ENCODE measurements at places on chromosomes 6 and 20.

- peak; percentile 51 for DNase-seq
Measured at GRCh38 chr20:16701296-16701695, 28.5 kb upstream of the SNRPB2 start.

DNA sequence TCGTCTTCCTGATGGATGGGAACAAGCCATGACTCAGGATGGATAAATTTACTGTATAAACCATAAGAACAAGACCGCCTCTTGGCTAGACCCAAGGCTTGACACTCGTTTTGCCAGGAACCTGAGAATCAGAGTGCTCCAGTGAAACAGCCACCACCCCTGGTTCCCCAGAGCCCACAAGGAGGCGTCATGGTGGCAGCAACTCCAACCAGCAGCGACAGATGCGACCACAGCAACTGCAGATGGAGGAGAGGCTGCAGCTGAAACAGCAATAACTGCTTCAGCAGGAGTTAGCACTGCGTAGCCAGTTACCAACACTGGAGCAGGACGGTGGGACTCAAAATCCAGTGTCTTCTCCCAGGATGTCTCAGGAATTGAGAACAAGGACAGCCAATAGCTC, 100.9 kb upstream of the SAMD5 start:
- no peak for DNase-seq

GRCh38 chr6:102215425-102215824, 821.9 kb downstream of the GRIK2 start:
- DNase-seq: no peak

DNA sequence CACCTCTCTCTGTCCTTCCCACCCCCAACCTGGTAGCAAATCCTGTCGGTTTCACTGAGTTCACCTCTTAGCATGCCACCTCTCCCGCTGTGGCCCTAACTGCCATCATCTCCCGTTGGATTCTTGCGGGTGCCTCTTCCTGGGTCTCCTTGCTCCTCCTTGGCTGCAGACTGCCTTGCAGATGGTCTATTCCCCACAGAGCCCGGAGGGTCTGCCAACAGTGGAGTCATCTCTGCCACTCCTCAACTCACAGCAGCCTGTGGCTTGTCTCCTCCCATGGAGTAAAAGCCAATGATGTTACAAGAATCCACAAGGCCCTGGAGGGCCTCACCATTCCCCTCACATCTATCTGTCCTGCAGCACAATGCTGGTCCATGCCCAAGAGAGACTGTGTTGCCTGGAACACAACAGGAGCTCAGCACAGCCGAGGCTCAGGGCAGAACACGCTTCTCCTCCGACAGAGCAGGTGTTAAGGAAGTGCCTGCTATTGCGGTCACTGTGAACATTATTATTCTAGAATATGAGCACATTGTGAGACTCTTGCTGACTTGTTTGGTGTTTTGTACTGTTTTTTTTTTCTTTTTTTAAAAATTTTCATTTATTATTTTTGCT, 241.8 kb upstream of the SULF2 start:
- no peak for DNase-seq

DNA sequence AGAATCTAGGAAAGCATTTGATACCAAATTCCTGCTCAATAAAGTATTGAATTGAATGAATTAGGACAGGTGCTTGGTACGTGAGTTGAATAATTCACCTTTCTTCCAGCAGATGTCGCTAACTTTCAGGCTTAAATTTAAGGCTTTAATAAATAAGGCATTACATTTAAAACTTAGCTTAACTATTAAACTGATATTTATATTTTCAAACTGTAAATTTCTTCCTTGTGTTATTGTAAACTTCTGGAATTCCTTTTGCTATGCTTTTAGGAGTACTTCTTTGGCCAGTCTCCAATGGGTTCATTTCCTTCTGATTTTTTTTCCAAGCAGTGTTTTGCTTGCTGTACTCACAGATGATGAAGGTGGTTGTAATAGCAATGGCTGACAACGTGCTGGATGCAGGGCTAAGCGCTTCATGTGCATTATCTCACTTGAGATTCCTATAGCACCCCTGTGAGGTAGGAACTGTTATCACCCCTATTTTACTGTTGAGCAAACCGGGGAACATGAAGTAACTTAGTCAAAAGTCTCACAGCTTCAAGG, 71.3 kb upstream of the SLC2A12 start:
- peak; percentile 45 for DNase-seq

DNA sequence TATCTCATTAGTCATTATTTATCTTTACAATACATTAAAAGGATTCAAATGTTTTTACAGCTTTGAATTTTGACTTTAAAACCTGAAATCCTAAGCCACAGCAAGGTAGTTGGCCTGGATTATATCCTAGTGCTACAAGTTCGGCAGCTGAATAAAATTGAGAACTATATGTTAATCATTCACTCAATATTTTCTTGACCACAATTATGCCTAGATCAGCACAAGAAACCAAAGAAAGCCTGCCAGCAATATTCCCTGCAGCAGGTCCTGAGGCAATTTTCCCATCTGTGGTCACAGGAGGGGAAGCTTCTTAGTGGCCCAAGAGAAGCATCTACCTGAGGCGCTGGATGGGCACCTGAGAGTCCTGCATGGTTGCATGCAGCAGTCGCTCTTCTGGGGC, 183.5 kb downstream of the GMDS start:
- DNase-seq: no peak

DNA sequence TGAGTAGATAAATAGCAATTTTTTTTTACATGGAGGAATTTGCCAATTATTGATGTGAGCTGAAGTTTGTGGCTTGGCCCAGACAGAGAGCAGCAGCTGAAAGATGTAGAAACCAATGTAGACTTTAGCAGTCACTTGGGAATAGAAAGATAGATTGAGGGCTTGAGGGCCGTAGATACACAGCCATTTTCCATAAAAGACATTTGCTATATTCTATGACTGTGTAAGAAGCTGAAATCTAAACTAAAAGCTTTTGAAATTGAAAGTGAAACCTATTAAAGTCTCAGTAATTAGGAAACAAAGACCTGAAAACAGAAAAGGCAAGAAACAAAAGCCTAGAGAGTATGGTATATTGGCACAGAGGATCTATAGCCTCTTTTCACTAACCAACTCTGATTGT, 332.7 kb downstream of the CENPW start:
- no peak for DNase-seq

GRCh38 chr20:43987531-43987930, 72.9 kb downstream of the TOX2 start:
- DNase-seq: no peak

DNA sequence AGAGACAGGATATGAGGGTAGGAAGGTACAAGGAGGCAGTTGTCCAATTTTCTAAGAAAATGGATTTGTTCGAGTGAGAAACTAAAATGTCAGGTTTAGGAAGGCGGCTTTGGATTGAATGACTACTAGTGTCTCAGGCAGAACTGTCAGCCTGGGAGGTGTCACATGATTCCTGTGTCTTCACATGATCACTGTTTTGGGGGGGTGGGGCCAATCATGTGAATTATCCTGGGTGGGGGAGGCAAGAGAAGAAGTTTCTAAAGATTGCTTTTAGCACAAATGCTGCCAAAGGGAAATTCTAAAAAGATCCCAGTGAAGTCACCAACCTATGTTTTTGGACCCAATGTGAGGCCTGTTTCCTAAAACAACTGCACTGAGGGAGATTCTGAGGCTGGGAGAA, 2.3 kb downstream of the SIRPA start:
- DNase-seq: no peak

DNA sequence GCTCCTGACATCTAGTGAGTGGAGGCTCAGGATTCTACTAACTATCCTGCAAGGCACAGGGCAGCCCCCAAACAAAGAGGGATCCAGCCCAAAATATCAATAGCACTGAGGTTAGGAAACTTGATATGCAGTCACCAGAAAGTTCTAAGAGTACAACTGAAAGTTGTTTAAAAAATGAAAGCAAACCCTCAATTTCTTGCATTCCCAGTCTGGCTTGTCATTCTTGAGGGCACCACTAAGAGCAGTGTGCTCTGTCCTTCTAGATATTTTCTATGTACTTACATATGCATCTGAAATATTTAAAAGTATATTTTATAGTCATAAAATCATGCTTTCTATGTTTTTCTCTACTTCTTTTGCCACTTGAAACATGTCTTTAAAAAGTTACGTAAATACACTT, 35.9 kb downstream of the CST8 start:
- no peak for DNase-seq

DNA sequence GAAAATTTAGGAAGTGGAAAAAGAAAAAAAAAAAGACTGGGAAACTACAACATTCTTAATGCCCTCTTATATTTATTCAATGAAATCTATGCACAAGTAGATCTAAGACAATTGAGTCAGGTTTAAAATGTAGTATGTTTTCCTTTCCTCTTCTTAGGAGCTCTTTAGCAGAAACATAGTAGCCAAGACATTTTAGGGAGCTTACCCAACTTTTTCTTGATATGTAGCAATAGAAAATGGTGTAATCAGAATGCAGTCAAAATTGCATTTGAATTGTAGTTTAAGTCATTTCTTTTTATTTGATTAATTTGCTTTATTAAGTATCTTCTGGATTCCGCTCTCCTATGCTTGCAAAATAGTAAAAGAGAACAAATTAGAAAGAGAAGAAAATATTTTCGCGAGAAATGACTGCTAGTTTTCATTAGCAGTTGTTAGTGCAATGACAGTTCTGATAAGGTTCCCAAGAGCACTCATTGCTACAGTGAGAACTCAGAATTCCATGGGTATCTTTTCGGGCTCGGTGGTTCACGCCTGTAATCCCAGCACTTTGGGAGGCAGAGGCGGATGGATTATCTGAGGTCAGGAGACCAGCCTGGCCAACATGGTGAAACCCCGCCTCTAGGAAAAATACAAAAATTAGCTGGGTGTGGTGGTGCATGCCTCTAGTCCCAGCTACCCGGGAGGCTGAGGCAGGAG, 52.2 kb downstream of the JARID2 start:
- no peak for DNase-seq

GRCh38 chr20:56580226-56580625, 47.2 kb downstream of the FAM209B start:
- no peak for DNase-seq

DNA sequence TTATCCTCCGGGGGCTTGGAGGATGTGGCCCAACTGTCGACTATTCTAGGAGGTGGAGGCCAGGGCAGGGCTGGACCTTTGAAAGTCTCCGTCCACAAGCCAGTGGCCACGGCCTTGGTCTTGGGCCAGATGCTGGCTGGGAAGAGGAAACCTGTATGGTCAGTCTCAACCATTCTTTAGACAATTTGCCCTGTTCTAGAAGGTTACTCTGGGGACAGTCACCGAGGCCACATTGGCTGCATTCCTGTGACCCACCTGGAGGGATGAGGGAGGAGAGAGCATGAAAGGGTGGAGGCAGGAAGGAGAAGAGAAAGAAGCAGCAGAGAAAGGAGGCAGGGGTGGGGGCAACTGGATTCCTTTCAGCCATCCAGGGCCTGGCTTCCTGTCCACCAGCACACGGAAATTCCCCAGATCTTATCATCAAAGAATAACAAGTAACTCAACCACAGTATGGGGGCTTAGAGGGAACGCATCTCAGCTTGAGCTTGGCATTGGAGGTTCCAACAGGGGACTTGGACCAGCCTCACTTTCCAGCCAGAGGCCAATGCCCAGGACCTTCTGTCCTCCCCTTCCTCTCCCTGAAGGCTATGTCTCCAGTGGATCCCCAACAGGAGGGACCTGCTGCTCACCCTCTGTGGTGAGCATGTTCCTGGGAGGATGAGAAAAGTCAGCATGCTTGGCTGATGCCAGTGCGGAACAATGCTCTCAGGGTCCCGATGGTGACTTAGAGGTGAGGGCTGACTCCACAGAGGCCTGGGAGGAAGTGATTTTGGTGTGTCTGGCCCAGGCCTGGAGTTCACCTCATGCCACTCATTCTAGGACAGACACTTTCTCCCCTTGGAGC, 30.4 kb downstream of the TGM2 start:
- DNase-seq: no peak

GRCh38 chr20:1414982-1415381, 22.1 kb upstream of the FKBP1A start:
- DNase-seq: no peak

- DNase-seq: no peak
Measured at GRCh38 chr6:129599467-129599866, 110.5 kb downstream of the ARHGAP18 start.

- DNase-seq: no peak
Measured at GRCh38 chr6:43922426-43923375, 152.7 kb downstream of the VEGFA start.

GRCh38 chr6:48881551-48881950, 581.5 kb downstream of the MMUT start:
- no peak for DNase-seq

DNA sequence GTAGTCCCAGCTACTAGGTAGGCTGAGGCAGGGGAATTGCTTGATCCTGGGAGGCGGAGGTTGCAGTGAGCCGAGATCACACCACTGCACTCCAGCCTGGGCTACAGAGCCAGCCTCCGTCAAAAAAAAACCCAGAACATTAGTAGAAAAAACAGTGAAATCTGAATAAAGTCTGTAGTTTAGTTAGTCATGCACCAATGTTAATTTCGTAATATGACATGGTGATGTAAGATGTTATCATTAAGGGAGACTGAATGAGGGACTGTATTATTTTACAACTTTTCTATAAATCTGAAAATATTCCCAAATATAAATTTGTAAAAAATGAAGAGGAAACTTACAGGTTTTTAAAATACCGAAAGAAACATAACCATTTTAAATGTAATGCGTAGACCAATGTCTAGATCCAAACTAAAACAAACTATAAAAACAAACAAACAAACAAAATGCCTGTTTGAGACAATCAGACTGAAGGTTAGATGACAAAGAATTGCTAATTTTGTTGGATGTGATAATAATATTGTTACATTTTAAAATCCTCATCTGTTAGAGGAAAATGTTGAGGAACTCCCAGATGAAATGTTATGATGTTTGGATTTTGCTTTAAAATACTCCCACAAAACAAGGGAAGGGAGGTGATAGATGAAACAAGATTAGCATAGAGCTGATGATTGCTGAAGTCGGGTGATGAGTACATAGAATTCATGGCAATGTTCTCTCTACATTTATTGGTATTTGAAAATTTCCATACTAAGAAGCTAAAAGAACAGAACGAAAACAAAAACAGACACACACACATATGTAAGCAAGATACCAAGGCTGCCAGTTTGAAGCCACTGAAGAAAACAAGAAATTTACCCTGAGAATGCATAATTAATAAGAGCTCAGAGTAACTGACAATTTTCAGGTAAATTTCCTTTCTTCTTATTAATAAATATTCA, 1.8 kb downstream of the GSTA4 start:
- no peak for DNase-seq

DNA sequence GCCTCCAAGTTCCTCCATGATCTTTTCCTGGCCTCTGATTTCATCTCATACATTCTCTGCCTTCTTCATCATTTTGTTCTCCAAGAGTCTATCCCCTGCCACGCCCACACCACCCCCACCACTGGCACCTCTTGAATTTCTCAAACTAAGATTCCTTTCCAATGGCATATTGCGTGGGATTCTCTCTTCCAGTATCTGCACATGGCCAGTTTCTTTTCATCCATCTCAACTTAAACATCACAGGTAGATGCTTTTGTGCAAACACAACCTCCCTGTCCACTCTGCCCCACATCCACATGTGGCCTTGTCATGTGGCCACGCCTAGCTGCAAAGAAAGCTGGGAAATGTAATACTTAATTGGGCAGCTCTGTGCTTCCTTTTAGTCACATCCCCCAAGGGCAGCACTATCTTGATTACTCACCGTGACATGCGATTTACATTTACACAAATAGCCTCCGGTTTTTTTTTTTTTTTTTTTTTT, 33.4 kb upstream of the ZMYND8 start:
- no peak for DNase-seq

- no peak for DNase-seq
Measured at GRCh38 chr6:53737746-53738145, 57.1 kb upstream of the LRRC1 start.

- no peak for DNase-seq
Measured at GRCh38 chr6:150517175-150517574, 82.5 kb upstream of the PLEKHG1 start.

Data from D341Med (cell line).